ENCODE measurements at places on chromosomes 12 and 14.

- no peak for DNase-seq
Measured at GRCh38 chr14:61582815-61583214, 112.5 kb upstream of the HIF1A start.

DNA sequence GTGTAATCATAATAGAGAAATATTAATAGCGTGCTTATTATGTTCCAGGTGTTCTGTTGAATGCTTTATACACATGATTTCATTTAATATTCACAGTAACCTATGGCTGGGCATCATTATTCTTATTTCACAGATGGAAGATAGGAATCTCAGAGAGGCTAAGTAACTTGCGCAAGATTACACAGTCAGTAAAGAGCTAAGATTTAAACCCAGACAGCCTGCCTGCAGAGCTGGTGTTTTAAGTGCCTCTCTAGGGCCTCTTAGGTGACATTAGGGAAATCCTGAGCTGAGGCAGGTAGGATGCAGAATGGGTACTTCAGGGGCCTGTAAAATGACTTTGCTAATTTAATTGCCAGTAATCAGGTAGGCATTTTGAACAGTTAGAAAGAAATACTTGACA lies 18.5 kb upstream of the BHLHE41 start:
- no peak for DNase-seq

GRCh38 chr12:113208041-113208934 lies 13.0 kb upstream of the TPCN1 start:
- DNase-seq, result no peak

GRCh38 chr14:50647753-50648152 lies 20.4 kb downstream of the SAV1 start:
- no peak for DNase-seq

All from stimulated activated CD4-positive, alpha-beta T cell treated with anti-CD3 and anti-CD28 coated beads, Interleukin-12 subunit alpha, Interleukin-12 subunit beta, amount 100 ng/mL, for 24 hours (primary cell).